Endodermal cell (in vitro differentiated cells): ENCODE measurements at places on chromosomes 2 and 18. TPM values are rescaled to one million over a fixed set of nuclear protein-coding genes. Genes with fewer than 3 reads are reported as not detected.

The TMEM169 gene
- 1.3 to 3.8 TPM (median 3.6 TPM) in 3 replicates for total RNA-seq

The MOCOS gene
- 1.4 and 1.8 TPM in 2 replicates for total RNA-seq

DNA sequence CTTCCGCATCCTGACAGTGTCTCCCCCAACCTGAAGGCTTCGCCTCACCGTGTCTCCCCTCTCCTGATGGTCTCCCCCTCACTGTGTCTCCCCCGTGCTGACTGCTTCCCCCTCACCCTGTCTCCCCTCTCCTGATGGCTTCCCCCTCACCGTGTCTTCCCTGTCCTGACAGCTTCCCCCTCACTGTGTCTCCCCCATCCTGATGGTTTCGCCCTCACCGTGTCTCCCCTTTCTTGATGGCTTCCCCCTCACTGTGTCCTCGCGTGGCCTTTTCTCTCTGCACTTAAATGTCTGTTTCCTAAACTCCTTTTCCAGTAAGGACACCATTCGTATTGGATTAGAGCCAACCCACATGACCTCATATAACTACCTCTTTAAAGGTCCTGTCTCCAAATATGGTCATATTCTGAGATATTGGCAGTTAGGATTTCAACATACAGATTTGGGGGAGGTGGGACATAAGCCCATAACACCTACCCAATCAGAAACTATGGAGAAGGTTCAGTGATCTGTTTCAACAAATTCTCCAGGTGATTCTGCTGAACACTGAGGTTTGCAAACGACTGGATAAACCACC is 47.9 kb upstream of the RAB27B start:
- DNase-seq, result no peak

The STARD6 gene
- not detected in 2 replicates for total RNA-seq

- no peak for DNase-seq
These were observed 2.7 kb downstream of the CCDC88A start for GRCh38 chr2:55416786-55417568.

The DTNA gene
- total RNA-seq, result 48.5 to 167 TPM (median 51.6 TPM) in 3 replicates

- no peak for DNase-seq
These were observed 115.2 kb downstream of the ROCK1 start for GRCh38 chr18:20996418-20996817.
